ENCODE measurements at places on chromosomes 13 and 19. TPM values are rescaled to one million over a fixed set of nuclear protein-coding genes. Genes with fewer than 3 reads are reported as not detected.

The MBD3 gene
- 52.4 TPM for total RNA-seq

The LIN37 gene
- 5.2 TPM for total RNA-seq

DNA sequence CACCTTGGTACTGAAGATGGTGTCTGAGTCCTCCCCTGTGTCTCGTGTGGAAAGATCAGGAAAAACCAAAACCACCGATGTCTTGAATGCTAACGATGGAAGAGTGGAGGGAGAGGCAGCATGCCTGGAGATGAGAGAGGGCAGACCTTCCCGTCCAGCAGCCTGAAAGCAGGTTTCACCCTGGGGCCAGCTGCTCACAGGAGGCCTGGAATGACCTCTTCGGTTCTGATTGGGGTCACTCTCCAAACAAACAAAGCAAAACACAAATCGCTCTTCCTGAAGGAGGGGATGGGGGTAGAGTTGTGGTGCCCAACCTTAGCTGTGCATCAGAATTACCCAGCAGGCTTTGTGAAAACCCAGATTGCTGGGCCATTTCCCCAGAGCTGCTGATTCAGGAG lies 142.3 kb upstream of the SOX1 start:
- DNase-seq, result no peak

The SKA3 gene
- total RNA-seq, result 0.32 TPM

DNA sequence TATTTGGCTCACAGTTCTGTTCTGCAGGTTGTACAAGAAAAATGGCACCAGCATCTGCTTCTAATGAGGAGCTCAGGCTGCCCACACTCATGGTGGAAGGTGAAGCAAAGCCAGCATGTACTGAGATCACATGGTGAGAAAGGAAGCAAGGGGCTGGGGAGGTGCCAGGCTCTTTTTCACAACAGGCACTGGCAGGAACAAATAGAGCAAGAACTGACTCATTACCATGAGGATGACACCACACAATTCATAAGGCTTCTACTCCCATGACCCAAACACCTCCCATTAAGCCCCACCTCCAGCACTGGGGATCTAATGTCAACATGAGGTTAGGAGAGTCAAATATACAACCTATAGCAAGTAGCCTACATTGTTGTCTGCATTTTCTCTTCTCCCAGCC lies 522.6 kb downstream of the RFC3 start:
- DNase-seq, result no peak

The TNPO2 gene
- total RNA-seq, result 30.9 TPM

The PABPC3 gene
- total RNA-seq, result 0.08 TPM

GRCh38 chr13:113238536-113238935 lies 29.1 kb downstream of the CUL4A start:
- no peak for DNase-seq

The DNM2 gene
- total RNA-seq, result 180 TPM

DNA sequence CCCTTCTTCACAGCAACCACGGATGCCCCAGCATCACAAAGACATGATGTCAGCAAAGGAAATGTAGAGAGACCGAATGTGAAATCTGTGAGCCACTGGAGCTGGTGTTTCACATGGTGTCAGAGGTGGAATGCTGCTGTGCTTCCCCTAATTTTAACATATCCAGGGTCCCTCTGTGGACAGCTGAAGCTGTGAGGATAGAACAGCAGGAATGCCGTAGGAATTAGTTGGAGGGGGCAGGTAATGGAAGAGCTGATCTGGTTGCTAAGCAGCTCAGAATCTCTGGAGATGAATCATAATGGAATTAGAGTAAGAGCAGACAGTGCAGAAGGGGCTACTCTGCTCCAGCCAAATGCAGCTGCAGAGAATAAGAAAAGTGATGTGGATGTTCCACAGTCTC lies 68.9 kb upstream of the ZNF835 start:
- no peak for DNase-seq

The RFPL4A gene
- not detected for total RNA-seq

GRCh38 chr13:46995874-46996273 lies 99.0 kb upstream of the HTR2A start:
- DNase-seq, result no peak

The SPRED3 gene
- total RNA-seq, result 0.40 TPM

Data from Right ventricle myocardium superior (tissue), 1 donor.